GM19239 (cell line): ENCODE measurements at places on chromosomes 4 and X.

- DNase-seq, result no peak
These were observed 373.0 kb downstream of the MID1IP1 start for GRCh38 chrX:39174241-39174771.

DNA sequence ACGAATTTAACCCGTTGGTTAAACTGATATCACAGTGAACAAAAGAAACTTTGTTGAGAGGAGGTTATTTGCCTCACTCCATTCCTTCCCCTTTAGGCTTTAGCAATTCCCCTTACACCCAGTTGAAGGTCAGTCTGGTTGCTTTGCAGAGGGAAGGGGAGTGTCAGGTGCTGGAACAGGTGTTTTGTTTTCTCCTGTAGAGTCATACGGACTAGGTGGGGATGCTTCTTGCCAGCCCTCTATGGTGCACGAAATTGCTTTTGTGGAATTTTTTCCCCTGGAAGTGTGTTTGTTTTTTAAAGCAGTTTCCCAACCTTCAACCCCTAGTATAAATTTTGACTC, 33.1 kb downstream of the DLG3 start:
- no peak for DNase-seq

DNA sequence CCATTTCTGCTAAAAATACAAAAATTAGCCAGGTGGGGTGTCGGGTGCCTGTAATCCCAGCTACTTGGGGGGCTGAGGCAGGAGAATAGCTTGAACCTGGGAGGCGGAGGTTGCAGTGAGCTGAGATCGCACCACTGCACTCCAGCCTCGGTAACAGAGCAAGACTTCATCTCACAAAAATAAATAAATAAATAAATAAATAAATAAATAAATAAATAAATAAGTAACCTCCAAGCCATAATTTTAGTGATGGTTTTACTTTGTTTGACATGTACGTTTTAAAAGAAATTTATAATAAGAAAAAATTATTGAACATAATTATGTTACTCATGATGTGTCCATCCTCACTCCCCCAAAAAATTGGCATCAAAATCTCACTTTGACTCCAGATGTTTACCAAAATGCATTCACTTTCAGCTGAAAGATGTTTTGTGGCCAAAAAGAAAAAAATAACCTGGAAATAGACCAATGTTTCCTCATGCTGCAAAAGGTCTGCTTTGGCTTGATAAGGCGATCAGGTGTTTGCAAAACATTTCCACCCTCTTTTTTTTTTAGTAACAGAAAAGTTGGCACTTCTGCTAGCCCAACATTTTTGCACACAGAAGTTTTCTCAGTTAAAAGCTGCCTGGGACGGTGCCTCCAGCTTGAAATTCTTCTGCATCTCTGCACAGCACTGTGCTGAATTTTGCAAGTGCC, 42.2 kb upstream of the DHRSX start:
- no peak for DNase-seq

DNA sequence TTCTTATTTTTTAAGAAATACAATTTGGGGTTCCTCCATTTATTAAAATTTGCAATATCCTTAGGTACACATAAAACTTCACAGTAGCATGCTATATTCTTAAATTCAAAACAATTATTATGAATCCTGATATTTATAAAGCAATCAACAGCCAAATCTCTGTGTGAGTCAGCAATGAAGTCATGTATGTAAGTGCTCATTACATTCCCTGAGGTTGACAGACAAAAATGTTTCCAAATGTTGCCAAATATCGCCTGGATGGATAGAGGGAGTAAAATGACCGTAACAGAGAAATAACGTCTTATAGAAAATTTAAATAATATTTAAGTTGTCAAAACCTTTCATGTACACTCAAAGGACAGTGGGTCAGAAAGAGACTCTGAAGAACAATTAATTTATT, 220.0 kb downstream of the PCDH18 start:
- no peak for DNase-seq
